Activated CD8-positive, alpha-beta memory T cell treated with anti-CD3 and anti-CD28 coated beads, Interleukin-2, amount 10 ng/mL, durations not matched to agents 7 days and 5 days (primary cell): ENCODE measurements at places on chromosomes 13 and 19. TPM values are rescaled to one million over a fixed set of nuclear protein-coding genes. Genes with fewer than 3 reads are reported as not detected.
A peak's percentile ranks its signal among the peaks of the same experiment; 100 is the strongest.

DNA sequence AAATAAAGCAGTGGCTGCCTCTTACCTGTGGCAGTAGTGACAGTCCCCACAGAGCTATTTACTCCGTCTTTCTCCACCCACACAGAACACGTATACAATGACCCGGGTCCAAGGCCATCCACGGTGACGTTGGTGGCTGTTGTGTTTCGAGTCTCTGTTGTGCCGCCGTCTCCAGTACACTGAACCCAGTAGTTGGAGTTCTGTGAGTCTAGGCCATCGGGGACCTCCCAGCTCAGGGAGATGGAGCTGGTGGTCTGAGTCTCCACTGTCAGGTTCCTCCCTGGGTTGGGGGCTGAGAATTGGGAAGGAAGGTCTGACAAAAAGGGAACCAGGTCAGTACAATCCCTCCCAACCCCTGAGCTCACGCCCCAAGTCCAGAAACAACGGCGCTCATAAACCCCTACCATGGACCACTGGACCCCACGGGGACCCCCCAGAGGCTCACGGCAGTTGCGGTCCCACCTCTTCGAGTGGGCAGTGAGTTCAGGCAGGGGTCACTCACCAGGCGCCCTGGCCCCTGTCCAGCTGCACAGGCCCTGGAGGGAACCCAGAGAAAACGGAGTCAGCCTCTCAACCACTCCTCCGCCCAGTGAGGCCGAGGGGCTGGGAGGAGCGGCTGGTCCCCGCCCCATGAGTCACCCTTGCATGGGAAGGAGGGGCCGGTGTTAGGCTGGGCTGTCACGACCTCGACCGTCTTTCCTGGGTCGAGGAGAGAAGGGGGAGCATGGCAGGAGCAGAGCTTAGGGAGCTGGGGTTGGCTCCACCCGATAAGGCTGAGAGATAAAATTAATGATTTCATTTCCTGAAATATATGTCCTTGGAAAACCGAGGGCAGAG lies 2.4 kb downstream of the PTPRH start:
- peak; percentile 64 for DNase-seq

AMH gene
- total RNA-seq: 6.0 TPM

DNA sequence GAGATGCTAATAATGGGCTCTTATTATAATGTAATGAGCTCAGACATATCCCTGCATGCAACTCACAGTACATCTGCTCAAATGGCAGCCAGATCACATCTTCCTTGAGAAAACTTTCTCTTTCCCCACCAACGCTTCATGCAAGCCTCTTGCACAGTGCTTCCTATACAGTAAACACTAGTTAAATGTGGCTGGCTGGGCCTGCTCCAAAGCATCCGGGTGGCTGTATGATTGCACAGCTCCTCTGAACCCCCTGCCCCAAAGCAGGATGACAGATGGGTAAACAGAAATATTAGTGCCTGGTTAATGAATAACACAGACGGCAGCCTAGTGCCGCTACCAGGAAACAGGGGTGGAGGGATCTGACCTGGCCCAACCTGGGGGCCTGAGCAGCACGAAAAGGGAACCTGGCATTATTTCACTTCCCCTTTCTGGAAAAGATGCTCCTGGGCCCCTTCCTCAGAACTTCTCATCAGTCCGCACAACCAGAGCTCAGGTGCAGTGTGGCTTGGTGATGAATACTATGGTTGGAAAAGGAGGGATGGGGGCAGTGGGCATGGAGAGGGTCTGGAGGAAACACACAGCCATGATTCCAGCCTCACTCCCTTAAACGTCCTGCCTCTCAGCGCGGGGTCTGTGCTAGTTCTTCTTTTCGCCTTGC lies 10.8 kb downstream of the FFAR2 start:
- no peak for DNase-seq

GRCh38 chr13:27293873-27294515 lies 23.4 kb downstream of the RASL11A start:
- peak; percentile 45 for DNase-seq
